Brain (organoid and tissue), 16 donors: ENCODE measurements at places on chromosomes 1 and 21.

GRCh38 chr1:207883104-207883651 lies 27.7 kb downstream of the CD34 start:
- no peak for DNase-seq

GRCh38 chr1:74266001-74266400 lies 30.8 kb downstream of the TNNI3K start:
- DNase-seq = no peak

DNA sequence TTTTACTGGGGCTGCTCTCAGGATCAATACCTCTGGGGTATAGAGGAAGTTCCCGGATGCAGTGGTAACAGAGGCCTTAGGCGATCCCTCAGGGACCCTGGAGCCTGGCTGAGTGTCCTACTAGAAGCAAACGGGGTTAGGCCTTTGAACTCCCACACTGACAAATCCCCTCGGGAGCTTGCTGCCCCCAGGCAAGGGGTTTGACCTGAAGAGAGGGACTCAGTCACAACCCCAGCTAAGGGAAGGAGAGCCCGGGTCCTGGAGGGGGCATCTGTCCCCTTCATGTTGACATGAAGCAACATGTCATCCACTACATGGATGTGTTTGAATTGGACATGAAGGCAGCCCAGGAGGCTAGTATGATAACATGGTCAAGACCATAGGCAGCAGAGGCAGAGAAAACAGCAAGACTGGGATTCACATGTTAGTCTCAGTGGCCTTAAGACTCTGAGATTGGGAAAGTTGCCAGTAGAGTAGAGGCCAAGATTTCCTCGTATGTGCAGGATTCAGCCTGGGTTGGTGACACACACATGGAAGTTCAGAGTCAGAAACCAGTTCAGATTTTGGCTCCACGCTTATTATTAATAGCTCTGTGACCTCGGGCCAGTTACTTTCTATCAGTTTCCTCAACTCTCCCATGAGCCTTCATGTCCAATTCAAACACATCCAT lies 101.5 kb downstream of the KCNN3 start:
- DNase-seq = no peak

DNA sequence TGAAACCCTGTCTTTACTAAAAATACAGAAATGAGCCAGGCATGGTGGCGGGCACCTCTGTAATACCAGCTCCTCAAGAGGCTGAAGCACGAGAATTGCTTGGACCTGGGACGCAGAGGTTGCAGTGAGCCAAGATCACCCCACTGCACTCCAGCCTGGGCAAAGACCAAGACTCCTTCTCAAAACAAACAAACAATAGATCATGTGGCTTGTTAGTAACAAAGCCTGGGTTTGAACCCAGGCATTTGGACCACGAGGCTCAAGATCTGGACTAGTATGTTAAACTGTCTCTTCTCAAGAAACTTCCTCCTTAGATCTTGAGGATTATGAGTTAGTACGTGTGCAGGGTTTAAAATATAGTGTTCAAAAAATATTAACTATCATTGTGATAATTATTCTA lies 1.6 kb downstream of the INPP5B start:
- DNase-seq = no peak
